D341Med (cell line): ENCODE measurements at places on chromosomes 3 and 15.
A peak's percentile ranks its signal among the peaks of the same experiment; 100 is the strongest.

- no peak for DNase-seq
Observed at GRCh38 chr15:45849136-45849535, 214.3 kb downstream of the SQOR start.

DNA sequence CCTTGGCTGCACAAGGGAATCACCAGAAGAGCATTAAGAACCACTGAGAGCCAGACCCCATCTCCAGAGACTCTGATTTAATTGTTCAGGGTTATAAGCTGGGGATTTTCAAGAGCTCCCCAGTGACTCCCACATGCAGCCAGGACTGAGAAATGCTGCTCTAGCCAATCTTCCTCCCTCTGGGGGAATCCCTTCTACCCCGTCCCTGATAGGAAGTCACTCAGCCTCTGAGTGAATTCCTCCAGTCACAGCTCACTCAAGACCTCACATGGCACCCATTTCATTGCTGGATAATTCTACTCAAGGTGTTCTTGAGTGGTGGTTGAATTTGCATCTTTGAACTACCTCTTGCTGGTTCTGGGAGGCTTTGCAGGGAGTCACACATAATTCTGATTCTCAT is 10.7 kb downstream of the CCR3 start:
- no peak for DNase-seq

GRCh38 chr3:3740061-3740460 is 59.2 kb upstream of the LRRN1 start:
- DNase-seq: no peak

GRCh38 chr3:71271596-71271995 is 311.9 kb downstream of the FOXP1 start:
- no peak for DNase-seq

DNA sequence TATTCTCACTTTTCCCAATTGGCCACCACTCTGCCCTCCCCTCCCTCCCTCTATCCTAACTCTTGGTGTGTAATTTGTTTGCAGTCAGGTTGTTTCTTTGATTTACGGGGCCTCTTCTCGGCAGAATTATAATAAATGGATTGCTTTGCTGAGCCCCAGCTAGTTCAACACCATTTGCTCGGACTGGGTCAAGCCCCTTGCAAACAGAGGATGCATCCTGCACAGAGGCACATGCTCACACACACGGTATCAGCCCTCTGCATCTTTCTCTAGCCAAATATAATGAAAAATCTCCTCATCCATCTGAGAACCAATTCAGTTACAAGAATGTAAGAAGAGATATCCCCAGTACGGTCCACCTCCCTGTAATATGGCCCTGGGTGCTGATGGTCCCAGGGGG is 97.7 kb downstream of the EPHB1 start:
- DNase-seq: no peak

DNA sequence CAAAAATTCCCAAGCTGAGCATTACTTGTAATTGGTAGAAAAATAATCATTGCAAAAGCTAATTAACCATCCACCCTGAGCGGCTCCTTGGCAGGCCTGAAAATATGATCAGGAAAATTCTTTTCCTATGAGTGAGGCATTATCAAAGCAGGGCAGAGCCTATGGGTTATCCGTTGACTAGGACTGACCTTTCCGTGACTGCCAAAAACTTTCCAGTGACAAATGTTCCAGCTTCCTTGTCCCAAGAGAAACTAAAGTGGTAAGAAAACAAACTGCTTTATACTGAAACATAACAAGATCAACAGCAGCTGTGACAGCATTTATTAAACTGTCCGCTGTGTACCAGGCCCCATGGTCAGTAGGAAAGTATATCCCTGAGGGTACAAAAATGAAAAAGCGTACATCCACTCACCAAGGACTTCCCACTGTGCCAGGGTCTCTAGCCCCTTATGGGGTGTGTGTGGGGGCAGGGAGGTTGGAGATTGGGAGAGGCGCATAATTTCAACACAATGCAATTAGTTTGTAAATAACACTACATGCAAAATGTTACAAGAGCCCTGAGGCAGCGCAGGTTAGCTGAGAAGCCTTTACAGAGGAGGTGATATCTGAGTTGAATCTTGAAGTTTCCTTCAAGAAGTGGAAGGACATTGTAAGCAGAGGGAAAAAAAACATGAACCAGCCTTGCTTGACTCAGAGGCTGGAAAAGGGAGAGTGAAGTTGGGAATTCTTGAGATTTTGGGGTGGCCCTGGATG is 8.5 kb downstream of the LIPC start:
- no peak for DNase-seq

DNA sequence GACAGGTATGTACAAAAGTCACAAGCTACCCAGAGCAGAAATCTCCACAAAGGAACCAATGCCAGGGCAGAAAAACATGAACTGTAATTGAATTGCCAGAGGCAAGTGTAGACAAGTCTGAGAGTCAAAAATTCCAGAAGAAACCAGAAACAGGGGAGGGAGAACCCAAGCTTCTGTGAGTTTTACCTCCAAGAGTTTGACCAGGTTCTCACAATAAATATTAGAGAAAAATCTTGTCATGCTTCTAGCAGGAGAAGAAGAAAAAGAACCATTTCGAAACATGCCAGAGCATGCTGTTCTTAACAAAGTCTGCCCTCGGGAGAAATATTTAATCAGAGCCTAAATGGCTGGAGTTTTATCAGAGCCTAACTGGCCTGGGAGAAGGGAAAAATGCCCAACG is 32.5 kb upstream of the AP3B2 start:
- no peak for DNase-seq

- DNase-seq: no peak
Observed at GRCh38 chr3:56890448-56891091, 88.8 kb upstream of the ARHGEF3 start.

GRCh38 chr3:112776836-112777235 is 69.8 kb downstream of the CD200R1L start:
- DNase-seq: no peak

DNA sequence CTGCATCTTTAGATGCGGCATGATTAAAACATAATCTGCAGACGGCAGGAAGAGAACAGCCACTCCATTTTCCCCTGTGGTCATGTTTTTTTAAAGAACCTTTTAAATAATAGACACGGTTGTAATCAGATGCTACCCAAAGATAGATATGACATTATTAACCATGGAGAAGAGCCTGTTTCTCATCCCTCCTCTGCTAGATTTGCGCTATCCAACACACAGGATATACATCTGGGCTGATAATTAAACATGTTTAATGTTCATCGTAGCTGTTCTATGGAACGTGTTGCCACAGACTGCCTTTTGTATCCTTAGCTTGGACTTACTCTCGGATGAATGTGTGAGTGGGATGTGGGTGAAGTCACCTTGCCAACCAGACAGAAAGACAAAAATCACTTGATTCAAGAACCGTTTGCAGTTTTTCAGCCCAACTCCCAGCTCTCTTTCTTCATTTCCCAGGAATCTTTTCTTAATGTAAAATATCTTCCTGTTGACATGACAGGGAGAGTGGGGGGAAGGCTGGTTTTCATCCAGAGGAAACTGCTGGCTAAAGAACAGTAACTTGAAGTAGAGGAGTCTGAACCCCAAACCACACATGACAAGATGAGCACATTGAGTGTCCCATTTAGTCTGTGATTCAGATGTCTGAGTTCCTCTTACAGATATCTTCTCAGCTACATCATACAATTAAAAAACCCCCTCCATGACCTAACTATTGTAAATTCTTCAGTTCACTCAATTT is 118.6 kb upstream of the PRICKLE2 start:
- no peak for DNase-seq

DNA sequence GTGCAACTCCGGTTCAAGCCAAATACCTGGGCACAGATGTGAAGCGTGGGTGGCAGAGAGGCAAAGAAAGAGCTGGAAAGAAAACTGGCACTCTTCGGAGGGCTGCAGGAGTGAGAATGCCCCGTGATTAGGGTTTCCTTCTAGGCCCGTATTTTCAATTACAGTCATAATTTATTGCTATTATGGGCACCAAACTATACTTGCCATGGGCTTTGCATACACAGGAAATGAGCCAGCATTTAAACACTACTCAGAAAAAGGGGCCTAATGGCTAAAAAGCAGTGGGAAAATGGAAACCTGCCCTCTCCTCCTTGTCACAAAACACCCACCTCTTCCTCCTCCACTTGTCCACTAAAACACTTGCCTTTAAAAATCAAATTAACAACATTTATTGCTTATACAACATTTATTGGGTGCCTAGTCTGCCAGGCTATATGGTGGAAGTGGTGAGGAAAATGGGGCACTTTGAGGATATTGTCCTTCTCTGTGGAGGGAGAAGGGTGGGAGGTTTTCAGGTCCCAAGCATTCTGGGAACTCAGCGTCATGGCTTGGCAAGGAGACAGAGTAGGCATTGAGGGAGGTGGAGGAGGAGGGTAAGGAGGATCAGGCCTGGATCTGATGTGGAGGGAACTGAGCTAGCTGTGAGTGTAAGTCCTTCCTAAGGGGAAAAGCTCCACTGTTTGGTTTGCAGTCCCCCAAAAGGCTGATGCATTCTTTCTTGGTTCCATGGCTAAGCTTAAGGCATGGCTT is 160.9 kb downstream of the SLCO3A1 start:
- no peak for DNase-seq

DNA sequence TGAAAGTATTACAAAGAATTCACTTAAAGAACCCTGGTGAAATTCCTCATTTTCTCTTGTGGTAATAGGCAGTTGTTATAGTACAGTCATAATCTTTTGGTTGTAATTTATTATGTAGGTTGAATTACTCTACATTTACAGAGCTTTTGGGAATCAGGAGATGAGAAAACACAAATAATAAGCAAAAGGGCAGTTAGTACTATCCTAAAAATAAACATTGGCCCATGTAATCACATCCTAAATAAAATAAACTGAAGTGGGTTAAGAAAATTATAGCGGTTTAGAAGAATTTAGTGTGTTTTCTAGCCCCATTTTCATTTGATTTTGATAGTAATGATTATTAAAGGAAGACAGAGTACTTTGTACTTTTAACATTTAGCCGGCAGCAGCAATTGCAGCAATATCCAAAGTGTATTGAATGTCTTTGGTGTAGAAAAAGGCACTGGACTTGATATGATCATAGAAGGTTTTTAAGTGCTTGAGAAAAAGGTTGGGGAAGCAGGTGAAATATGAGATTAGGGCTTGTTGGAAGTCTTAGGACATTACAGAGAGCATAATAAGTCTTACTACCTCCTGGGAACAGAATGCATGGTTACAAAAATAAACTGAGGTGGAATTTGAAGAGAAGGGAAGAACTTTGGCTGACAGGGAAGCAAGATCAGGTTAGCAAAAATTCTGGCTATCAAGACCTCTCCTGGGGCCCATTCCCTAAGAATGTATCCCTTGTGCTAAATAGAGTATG is 79.9 kb downstream of the MBNL1 start:
- DNase-seq: no peak

- no peak for DNase-seq
Observed at GRCh38 chr3:161412123-161412522, 40.8 kb upstream of the SPTSSB start.

- DNase-seq: peak; percentile 89
Observed at GRCh38 chr15:40859206-40859851, 14.7 kb downstream of the RHOV start.

GRCh38 chr3:10265833-10266232 is 17.6 kb downstream of the TATDN2 start:
- DNase-seq: no peak

GRCh38 chr15:62495670-62496614 is 330.9 kb upstream of the C2CD4B start:
- no peak for DNase-seq

- no peak for DNase-seq
Observed at GRCh38 chr15:101063891-101064794, 145.0 kb downstream of the LRRK1 start.

- DNase-seq: no peak
Observed at GRCh38 chr3:32186097-32186496, 52.4 kb upstream of the CMTM8 start.

GRCh38 chr3:99419116-99419515 is 219.3 kb upstream of the COL8A1 start:
- no peak for DNase-seq

- peak; percentile 55 for DNase-seq
Observed at GRCh38 chr3:107241217-107241616, 136.0 kb upstream of the CCDC54 start.

DNA sequence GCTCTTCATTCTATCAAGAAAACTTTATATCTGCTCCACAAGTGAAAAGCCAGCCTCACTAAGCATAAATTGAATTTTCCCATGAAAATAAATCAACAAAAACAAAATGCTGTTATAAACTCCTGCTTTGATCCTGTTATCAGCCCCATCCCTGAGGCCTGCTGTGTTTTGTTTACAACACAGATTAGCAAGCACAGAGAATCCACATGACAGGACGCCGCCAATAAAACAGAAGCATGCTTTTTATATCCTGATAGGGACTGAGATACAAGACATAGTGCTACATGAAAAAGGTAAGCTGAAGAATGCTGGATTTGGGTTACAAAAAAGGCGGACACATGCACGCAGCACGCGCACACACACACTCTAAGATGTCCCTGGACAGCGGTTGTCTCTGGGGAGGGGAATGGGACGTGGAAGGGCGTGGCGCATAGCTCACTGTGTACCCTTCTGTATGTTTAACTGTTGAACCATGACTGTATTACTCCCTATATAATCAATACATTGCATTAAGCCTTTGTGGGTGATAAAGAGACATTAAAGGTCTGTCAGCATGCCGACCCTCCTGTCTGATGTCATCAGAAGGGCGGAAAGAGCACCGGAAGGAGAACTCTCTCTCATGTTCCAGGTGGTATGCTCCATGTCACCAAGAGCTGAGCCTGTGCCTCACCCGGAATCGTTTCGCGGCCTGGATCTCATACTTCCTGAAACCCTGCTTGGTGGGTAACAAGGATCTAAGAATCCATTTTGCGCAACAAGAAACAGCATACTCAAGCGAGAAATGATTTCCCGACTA is 93.9 kb downstream of the IQSEC1 start:
- DNase-seq: no peak

- DNase-seq: no peak
Observed at GRCh38 chr3:112963683-112964082, 11.2 kb downstream of the CD200R1 start.

- DNase-seq: no peak
Observed at GRCh38 chr15:89813381-89814111, 1.1 kb downstream of the ANPEP start.

- DNase-seq: no peak
Observed at GRCh38 chr3:38487323-38487722, 8.8 kb upstream of the EXOG start.

- DNase-seq: no peak
Observed at GRCh38 chr3:164453714-164454113, 624.6 kb downstream of the SI start.

DNA sequence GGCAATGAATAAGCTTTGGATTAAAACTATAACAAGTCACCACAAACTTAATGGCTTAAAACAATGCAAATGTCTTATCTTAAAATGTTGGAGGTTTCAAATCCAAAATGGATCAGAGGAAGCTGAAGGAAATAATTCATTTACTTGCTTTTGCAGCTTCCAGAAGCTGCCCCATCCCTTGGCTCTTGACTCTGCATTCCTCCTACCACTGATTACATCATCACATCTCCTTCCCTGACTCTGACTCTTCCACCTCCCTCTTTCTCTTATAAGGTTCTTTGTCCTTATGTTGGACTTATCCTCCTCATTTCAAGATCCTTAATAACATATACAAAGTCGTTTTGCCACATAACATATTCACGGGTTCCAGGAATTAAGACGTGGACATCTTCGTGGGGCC is 982.8 kb upstream of the ROBO1 start:
- no peak for DNase-seq
